Stimulated activated CD4-positive, alpha-beta T cell treated with anti-CD3 and anti-CD28 coated beads, Interleukin-1b, Interleukin-23, amount 100 ng/mL, for 24 hours (primary cell): ENCODE measurements at places on chromosomes 4 and X.

GRCh38 chr4:147760695-147761094 lies 28.8 kb downstream of the ARHGAP10 start:
- no peak for DNase-seq

DNA sequence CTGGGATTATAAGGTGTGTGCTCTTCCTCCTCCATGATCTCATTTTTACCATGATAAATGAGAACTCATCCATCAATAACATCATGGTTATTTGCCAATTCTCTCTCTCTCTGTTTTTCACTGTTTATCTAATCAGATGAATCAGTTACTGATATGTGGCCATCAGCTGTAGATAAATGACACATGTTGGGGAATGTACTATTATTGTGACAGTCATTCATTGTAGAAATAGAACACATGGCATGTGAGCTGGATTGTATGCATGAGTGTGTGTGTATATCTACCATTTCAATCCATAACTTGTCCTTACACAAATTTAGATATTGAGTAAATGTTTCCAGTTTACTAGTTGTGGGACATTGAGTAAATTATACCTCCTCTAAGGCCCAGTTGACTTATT lies 53.0 kb downstream of the OSTC start:
- DNase-seq, result no peak

DNA sequence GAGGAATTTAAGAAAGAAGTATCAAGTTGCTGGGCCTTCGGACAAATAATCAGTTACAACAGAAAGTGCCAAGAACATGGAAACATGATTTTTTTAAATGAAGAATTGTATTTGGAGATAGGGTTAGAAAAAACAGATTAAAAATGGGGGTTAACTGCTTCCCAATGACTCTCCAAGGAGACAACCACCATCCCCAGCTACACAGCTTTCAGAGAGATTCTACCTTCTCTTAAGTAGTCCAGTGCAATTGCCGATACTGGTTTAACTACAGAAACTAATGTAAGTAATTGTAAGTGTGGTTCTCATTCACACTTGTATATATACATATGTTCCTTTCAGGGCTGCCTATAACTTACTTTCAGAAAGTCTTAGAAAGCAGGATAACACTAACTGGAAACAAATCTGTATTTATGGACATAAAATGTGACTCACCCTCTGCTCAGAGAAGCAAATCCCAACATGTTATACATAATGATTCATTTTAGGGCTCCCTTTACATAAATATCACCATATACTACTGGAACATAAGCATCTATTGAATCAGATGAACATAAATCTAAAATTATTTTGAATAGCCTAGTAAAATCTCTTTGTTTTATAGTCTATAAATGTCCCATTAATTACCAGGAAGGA lies 248.9 kb upstream of the UGT8 start:
- no peak for DNase-seq

DNA sequence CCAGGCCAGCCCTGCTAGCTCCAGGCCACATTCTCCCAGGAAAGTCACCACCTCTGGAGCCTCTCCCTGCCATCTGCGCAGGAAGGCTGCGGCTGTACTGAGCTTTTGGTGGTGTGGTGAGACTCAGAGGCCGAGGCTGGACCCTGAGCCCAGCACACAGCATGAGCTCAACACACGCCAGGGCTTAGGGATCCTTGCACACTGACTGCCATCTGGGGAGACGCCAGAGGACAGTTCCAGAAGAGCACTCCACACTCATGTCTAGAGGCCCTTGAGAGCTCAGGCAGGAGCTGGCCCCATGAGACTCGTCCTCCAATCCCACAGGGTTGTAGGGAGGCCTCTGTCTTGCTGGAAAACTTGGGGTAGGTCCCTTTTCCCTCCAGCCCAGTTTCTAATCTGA lies 40.6 kb downstream of the ABLIM2 start:
- no peak for DNase-seq

GRCh38 chrX:23745786-23746185 lies 2.7 kb upstream of the ACOT9 start:
- DNase-seq, result no peak

GRCh38 chr4:81207828-81208227 lies 7.2 kb downstream of the PRKG2 start:
- no peak for DNase-seq

DNA sequence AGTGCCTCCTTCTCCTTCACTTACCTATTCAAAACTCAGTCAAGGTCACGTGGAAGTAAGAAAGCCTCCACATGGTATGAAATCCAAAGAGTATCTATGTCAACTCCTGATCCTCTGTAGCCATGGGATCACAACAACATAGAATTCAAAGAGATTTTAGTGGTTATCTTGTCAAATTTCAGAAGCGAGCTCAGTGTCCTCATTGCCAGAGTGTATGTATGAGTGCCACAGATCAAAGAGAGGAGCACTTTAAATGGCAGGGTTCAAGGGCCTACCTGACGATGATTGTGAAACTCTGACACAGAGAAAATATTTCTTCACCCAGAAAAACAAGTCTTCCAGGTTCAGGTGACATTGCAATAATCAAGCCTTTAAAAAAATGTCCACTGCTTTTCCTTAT lies 1.2 kb upstream of the ACE2 start:
- no peak for DNase-seq

DNA sequence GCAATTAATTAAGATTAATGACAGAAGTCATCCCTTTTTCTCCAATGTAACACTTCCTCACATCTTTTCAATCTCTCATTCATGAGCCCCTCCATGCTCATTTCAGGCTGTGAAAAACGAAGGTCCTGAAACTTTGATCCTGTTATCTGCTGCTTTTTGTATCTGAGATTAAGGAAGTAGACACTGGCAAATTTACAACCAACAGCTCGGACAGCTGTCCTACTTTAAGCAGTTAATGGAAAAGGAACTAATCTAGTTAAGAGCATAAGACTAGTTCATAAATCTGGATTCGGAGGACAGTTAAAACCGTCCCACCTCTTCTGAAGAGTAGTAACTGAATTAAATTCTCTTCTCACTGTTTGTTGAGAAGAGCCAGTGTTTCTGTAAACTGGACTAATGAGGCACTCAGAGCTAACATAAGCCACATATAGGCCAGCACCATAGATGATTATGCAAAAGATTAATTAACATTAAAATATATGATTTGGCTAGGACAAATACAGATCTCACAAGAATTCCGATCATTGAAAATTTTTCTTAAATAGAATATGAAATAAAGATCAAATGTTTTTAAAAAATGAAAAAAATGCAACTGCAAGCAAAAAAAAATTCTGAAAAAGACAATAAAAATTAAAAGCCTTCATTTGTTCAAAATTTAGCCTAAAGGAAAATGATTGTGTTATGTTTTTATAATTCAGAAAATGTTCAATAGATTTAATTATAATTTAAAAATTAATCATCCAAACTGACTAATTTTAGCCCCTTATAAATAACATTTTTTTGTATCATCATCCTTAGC lies 114.4 kb downstream of the ANTXR2 start:
- DNase-seq, result no peak

- DNase-seq, result no peak
Observed at GRCh38 chr4:121726642-121727268, 30.0 kb upstream of the ANXA5 start.

DNA sequence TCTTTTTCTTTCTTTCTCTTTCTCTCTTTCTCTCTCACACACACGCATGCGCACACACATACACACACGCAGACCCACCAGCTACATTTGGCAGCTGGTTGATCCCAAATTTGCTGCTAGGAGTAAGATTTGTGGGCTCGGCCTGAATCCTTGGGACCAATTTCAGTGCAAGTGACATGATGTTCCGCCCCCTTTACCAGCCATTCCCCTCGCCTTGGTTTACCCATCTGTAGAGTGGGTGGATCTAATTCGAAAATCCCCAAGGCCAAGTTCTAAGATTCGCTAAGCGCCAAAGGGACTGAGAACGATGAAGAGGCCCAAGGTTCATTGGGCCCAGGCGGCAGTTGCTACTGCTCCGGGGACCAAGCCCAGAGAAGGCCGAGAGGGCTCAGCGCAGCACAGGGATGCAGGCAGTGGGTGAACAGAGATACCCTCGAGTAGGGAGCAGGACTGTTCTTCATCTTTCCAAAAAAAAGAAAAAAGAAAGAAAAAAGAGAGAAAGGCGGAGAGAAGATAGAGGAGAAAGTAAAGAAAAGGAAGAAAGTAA lies 5.8 kb downstream of the NKX3-2 start:
- DNase-seq, result no peak

DNA sequence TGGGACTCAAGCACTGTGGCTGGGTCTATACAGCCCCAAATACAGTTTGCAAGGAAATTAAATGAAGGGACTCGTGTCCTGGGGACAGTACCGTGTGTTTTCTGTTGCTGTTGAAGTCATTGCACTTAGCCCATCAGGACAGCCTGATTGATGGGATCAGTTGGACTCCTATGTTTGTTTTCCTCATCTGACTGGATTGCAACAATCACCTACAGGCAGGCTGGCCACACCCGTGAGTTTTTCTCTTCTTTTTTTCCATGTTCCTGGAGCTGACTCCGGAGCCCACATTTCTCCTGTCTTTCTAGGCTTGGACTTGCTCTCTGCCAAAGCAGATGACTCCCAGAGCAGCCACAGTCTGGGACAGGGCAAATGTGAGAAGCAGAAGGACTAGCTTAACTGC lies 38.1 kb downstream of the RTL9 start:
- no peak for DNase-seq

DNA sequence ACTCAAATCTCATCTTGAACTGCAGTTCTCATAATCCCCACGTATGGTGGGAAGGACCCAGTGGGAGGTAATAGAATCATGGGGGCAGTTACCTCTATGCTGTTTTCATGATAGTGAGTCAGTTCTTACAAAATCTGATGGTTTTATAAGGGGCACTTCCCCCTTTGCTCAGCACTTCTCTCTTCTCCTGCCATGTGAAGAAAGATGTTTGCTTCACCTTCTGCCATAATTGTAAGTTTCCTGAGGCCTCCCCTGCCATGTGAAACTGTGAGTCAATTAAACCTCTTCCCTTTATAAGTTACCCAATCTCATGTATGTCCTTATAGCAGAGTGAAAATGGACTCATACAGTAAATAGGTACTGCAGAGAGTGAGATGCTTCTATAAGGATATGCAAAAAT lies 1050.6 kb upstream of the GRIA3 start:
- no peak for DNase-seq

DNA sequence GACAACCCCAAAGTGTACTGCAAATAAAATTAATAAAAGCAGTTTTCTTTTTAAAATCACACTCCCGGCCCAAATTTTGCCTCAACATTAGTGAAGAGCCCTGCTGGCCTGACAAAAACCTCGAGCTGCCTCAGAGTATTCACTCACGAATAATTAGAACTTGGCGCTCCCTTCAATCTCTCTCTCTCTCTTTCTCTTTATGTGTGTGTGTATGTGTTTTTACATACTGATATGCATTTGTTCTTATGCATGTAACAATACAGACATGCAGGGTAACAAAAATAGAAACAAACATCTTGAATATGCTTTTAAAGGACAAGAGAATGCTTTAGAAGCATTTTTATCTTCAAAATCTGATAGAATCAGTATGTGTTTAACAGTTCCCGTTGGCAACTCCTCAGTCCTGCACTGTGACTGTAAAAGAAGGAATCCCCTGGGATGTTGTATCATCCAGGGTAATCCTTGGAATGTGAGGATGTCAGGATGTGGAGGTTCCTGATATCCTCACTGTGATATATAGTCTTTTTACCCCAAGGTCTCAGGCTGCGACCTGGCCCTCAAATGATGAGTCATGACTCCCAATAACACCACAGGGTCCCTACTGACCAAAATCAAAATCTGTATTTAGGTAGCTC lies 53.0 kb downstream of the PTCHD1 start:
- no peak for DNase-seq

DNA sequence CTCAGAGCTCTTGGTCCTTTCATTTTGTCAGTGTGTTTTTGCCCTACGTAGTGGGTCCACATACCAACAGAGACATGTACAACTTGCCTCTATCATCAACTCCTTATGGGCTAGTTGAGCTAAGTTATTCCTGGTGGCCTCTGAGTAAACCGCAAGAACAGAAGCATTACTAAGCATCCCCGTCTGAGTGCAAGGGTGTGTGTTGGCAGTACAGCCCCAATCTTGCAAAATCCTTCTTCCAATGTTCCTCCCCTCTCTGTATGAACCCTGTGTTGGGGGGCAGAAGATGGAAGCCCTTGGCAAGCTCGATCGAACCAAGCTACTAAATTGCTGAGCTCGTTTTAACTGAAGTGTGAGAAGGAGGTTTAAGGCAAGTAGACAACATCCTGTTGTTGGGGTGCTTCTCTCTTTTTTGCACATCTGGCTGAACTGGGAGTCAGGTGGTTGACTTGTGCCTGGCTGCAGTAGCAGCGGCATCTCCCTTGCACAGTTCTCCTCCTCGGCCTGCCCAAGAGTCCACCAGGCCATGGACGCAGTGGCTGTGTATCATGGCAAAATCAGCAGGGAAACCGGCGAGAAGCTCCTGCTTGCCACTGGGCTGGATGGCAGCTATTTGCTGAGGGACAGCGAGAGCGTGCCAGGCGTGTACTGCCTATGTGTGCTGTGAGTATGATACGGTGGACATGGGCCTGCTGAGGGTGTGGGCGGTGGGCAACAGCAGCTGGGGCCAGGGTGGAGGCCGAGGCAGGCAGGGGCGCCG lies at the start of gene SH2D1A:
SH2D1A (plus strand) TSS at position 447 of the 760 bp plus-strand sequence; CDS start at position 527, 80 bp downstream.
- DNase-seq, result no peak

- no peak for DNase-seq
Observed at GRCh38 chr4:153649572-153649991, 34.5 kb upstream of the TLR2 start.

GRCh38 chr4:40688446-40689095 lies 58.9 kb upstream of the RBM47 start:
- no peak for DNase-seq

DNA sequence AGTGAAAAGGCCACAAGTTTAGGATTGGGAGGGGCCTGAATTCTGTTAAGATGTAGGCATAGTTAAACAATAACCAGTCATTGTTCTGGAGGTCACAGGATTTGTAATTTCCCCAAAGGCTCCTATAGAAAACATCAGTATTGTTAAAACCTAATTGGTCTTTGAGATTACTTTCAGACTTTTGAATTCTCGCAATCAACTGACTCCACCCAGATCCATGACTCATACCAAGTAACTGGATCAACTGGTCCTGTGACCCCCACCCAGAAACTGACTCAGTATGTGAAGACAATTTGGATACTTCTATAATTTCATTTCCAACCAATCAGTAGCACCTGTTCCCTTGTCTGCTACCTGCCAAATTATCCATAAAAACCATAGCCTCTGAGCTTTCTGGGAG lies 28.4 kb downstream of the MAGEB16 start:
- DNase-seq, result no peak

- DNase-seq, result no peak
Observed at GRCh38 chr4:71550220-71551165, 211.7 kb downstream of the SLC4A4 start.

DNA sequence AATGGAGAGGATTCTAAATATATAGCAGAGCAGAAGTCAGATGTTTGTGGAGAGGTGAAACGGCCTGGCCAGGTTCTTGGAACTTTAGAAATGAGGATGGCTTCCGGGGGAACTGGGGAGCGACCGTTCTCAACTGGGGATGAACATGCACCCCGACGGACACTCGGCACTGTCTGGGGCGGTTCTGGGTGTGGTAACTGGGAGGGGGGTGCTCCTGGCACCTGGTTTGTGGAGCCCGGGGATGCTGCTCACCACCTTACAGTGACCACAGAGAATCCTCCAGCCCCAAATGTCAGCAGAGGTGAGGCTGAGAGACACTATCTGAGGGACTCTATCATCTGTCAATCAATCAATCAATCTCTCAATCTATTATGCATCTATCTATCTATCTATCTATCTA lies 69.0 kb upstream of the PPP2R3B start:
- DNase-seq, result no peak

GRCh38 chrX:74272230-74272629 lies 31.8 kb upstream of the ZCCHC13 start:
- DNase-seq, result no peak

GRCh38 chrX:2226906-2227656 lies 273.7 kb downstream of the DHRSX start:
- no peak for DNase-seq

- no peak for DNase-seq
Observed at GRCh38 chr4:107519053-107519452, 201.0 kb downstream of the PAPSS1 start.
